Activated CD4-positive, alpha-beta T cell treated with anti-CD3 and anti-CD28 coated beads, Interleukin-2, amount 10 ng/mL, durations not matched to agents 24 days and 14 days (primary cell): ENCODE measurements at places on chromosomes 6 and 20. TPM values are rescaled to one million over a fixed set of nuclear protein-coding genes. Genes with fewer than 3 reads are reported as not detected.

Gene MCHR2
- not detected in 2 replicates for total RNA-seq

- peak; percentile 86 for DNase-seq
Measured at GRCh38 chr6:32973144-32974015, 5.0 kb downstream of the BRD2 start.

DNA sequence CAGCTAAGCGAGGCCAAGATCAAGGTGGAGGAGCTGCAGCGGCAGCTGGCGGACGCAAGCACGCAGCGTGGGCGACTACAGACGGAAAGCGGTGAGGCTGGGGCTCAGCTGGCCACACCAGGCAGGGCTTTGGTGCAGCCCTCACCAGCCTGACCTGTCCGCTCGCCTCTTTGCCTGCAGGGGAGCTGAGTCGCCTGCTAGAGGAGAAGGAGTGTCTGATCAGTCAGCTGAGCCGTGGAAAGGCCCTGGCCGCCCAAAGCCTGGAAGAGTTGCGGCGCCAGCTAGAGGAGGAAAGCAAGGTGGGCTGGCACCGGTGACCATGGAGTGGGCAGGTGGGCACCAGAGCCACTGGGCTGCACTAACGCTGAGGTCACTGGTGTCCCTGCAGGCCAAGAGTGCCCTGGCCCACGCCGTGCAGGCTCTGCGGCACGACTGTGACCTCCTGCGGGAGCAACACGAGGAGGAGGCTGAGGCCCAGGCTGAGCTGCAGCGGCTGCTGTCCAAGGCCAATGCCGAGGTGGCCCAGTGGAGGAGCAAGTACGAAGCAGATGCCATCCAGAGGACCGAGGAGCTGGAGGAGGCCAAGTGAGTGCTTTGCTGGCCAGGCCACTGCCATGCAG lies 42.8 kb downstream of the MYH7B start:
- no peak for DNase-seq

GRCh38 chr20:17617868-17618672 lies 48.2 kb downstream of the DSTN start:
- no peak for DNase-seq

DNA sequence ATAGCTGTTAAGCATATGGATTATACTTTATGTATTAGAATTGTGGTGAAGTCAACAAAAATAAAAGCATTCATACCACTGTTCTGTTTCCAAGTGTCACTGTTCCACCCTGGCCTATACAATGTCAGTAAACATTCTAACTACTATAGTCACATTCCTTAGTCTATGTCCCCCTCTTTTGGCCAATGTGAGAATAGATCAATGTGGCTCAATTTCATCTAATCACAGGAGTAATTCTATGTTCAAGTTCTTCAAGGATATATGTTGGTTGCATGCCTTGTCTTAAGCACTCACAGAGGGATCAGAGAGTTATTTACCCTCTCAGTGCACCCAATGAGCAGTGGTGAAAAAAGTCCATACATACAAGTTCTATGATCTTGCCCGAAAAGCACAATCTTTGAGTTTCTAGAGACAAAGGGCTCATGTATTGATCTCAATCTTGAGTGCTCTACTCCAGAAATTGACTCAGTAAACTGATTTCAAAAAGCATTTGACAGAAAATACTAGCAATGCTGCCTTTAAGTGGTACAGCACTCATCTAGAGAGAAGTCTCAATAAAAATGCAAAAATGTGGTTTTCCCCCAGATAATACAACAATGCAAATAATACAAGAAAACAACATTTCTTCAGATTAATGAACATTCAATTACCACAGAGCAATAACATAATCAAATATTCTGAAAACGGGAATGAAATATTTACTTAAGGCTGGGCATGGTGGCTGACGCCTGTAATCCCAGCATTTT lies 16.5 kb downstream of the SMLR1 start:
- DNase-seq, result peak; percentile 78

DNA sequence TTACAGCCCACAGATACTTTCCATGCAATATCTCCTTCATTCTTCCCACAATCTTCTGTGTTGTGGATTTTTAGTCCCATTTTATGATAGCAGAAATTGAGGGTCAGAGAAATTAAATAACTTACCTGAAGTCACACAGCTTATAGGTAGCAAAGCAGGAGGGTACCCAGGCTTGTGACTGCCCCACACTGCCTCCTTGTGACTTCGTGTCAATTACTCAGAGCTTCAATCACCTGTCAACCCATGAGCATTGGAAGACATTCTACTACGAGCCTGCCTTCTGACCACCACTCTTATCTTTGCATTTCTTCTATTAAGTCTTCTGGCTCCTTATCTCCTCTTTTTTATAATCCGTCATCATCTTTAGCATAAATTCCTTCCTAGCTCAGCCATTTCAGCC lies 71.6 kb upstream of the NRSN1 start:
- DNase-seq, result no peak

GRCh38 chr20:24629668-24630067 lies 160.2 kb downstream of the SYNDIG1 start:
- no peak for DNase-seq

Gene PREX1
- 64.3 and 65.5 TPM in 2 replicates for total RNA-seq

Gene ZSCAN9
- 5.2 and 6.3 TPM in 2 replicates for total RNA-seq

Gene FGD2
- 0.57 and 0.58 TPM in 2 replicates for total RNA-seq

DNA sequence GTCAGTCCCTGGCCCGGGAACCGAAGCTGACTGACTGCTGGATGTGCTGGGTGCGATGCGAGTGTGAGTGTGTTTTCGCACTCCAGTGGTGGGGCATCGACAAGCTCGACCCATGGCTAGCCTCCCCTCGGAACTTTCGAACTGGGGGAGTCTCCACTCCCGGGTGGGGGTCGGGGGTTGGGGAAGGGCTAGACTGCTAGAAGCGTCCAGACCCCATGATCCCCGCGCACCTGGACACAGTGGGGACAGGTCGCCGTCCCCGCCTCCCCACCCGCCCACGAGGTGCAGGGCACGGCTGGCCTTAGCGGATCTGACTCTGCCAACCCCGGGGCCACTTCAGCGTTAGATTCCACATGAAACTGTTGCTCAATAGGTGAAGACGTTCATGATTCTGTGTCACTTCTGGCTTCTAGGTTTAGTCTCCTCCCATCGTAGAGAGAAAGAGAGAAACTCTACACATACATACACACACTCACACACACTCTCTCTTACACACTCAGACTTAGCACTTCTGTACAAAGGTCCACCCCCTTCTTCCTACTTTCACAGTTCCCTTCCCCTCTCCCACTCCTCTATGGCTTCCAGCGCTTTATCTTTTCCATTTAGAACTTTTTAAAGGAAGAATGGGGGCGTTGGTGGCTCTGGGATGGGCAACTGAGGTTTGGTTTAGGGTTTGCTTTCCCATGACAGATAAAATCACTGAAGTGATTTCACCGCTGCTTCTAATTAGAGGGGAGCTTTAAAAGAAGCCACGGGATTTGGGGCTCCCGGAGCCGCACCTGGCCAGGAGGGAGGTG lies 5.1 kb upstream of the TFAP2A start:
- no peak for DNase-seq

Gene PPIL1
- total RNA-seq, result 65.0 and 65.1 TPM in 2 replicates

GRCh38 chr20:63574156-63574828 lies at the start of gene HELZ2:
HELZ2 (minus strand) TSS chr20:63574239; CDS start chr20:63572385, 1,854 bp downstream.
- peak; percentile 91 for DNase-seq

- DNase-seq, result peak; percentile 59
Measured at GRCh38 chr6:29941016-29941415, 1.3 kb upstream of the HLA-A start.

Gene RCAN2
- total RNA-seq, result 0.07 and 0.21 TPM in 2 replicates

GRCh38 chr6:6915813-6916547 lies 191.8 kb upstream of the RREB1 start:
- DNase-seq, result no peak

DNA sequence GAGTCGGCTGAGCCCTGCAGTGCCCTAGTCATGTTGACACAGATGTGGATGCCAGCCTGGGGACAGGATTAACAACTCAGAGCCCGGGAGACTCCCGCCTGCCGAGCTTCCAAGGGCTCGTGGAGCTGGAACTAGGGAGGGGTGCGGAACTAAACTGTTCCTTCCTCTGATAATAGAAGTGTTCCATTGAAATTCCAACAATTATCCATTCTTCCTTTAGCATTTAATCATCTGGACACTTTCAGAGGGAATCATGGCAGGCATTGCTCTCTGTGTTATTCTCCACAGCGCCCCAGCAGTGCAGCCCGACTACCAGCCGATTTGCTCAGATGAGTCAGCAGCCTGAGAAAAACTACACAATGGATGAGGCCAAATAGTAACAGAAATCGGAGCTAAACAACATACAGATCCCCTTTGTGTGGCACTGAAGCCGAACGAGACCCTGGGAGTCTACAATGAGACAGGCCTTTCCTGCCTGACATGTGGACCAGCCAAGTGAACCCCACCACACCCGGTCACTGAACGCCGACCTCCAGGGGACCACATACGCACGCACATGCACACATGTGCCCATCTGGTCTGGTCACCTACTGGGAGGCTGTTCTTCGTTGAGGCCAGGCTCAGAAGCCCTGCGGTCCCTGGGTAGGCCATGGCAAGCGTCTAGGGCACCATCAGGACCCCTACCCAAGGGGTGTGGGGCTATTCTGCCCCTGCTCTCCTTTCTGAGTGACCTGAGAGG lies 238.4 kb upstream of the AFDN start:
- DNase-seq, result no peak
